ENCODE measurements at places on chromosomes 11 and 22. TPM values are rescaled to one million over a fixed set of nuclear protein-coding genes. Genes with fewer than 3 reads are reported as not detected.

BRSK2 gene
- 0.84 TPM for total RNA-seq

TCN2 gene
- 5.3 TPM for total RNA-seq

MUC5AC gene
- not detected for total RNA-seq

VSIG10L2 gene
- not detected for total RNA-seq

LSP1 gene
- 1.2 TPM for total RNA-seq

KCNJ5 gene
- not detected for total RNA-seq

CD44 gene
- total RNA-seq = 190 TPM

B3GAT1 gene
- total RNA-seq = 0.45 TPM

SYT12 gene
- total RNA-seq = 0.03 TPM

OR51I1 gene
- 2.9 TPM for total RNA-seq

NUMA1 gene
- 104 TPM for total RNA-seq

TRIM48 gene
- total RNA-seq = not detected

DNA sequence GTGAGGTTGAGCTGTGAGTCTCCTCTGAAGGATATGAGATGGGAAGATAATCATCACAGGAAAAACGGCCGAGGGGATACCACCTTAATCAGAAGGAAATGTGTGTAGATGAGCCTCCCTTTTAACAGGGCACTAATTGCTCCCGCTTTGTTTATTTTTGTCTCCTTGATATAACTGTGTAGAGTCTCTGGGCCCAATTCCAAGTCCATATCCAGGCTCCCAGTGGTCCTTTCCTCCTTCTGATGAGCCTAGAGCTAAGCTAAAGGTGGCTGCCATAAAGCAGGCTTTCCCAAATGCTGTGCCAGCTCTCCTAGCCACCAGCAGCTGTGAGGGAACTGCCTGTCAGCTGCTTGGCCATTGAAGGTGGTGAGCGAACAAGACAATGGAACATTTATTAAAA is 17.1 kb upstream of the CCDC90B start:
- DNase-seq = no peak

DNA sequence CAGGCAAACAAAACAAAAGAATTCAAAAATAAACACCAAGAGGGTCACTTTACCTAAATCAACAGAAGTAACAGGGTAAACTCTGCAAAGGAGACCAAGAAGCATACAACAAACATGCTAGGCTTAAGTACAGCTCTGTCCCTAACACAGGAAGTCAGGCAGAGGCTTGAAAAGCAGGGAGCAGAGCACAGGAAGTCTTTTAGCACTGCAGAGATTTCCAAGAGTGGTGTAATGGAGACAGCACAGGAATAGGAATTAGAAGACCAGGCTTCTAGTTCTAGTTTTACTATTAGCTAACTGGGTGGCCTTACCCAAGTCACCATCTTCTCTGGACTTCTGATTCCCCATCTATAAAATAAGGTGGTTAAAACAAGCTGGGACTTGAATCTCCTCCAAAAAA is 1.9 kb downstream of the RBFOX2 start:
- peak; percentile 41 for DNase-seq

GRCh38 chr11:8092587-8093424 is 11.8 kb downstream of the TUB start:
- peak; percentile 52 for DNase-seq

GRCh38 chr11:111476956-111477355 is 35.2 kb downstream of the BTG4 start:
- DNase-seq = no peak

GRCh38 chr11:120061036-120061760 is 76.7 kb downstream of the TRIM29 start:
- DNase-seq = peak; percentile 44

GRCh38 chr11:77967121-77967520 is 27.3 kb downstream of the INTS4 start:
- DNase-seq = no peak

DNA sequence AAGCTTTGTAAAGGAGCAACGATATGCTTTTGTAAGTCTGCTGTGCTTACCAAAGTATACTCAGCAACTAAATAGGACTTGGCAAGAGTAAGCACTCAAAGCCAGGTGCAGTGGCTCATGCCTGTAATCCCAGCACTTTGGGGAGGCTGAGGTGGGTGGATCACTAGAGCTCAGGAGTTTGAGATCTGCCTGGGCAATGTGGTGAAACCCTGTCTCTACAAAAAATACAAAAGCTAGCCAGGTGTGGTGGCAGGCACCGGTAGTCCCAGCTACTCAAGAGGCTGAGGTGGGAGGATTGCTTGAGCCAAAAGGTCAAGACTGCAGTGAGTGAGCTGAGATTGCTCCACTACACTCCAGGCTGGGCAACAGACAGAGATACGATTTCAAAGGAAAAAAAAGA is 67.5 kb downstream of the PAK1 start:
- DNase-seq = no peak

GRCh38 chr11:12411806-12412727 is 34.7 kb downstream of the PARVA start:
- peak; percentile 96 for DNase-seq

DNA sequence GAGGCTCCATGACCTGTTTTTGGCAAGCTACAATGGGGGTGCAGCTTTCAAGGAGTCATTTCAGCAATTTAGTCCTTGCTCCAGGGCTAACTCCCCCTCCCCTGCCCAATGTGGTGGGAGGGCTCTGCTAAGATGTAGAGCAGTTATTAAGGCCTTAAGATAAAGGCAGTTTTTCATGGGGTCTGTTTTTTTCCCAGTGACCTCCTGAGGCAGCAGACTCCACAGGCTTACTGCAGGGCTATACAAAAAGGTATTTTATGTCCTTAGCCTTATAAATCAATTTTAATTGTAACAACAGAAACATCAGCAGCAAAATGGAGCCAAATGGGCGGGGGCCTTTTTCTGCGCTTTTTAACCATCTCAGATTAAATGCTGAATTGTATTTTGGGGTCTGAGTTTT is 192.3 kb downstream of the KIRREL3 start:
- no peak for DNase-seq

DNA sequence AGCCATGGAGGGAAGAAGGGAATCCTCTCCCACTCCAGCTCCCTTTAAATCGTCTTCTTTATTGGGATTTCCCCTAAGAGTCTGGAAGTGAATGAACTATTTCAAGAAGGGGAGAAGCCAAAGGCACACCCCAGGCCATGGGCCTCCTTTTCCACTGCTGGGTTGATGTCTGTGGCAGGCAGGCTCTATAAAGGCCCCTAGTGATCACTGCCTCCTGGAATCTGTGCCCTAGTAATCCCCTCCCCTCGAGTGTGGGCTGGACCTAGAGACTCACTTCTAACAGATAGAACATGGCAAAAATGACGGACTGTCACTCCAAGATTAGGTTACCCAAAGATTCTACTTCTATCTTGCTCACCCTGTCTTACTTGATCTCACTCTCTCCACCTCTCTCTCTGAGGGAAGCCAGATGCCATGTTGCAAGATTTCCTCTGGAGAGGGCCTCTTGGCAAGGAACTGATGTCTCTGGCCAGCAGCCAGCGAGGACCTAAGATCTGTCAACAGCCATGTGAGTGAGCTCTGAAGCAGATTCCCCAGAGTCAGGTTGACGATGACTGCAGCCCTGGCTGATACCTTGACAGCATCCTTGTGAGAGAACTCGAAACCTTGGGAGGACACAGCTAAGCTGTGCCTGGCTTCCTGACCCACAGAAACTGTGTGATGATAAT is 444.8 kb downstream of the SOX6 start:
- DNase-seq = peak; percentile 51

DNA sequence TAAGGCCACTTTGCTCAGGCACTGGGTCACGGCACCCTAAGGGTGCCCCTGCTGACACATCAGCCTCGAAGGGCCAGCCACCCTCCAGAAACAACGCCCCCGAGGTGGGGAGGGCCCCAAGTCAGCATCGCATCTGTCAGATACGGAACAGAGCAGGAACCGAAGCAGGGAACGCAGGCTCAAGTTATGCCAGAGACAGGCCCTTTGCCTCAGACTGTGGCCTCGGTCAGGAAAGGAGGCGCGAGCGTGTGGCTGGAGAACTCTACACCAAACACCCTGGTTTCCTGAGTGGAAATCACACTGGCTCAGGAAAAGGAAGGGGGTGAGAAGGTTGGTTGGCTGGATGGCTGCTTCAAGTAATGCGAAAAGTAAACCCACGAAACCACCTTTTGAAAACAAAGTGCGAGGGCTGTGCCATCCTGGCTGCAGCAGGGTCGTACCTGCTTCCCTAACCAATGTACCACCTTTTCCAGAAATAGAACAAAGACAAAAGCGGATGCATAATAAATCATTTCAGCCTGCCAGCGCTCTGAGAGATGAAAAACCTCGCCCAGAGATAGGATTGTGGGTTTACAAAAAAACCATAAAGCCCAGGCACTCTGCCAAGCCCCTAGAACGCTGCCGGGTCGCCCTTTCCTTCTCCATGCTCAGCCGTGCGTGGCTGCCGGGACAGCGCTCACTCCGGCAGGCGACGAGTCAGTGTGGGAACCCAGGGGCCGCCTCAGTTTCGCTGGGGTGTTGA is 38.6 kb downstream of the TRMU start:
- no peak for DNase-seq

DNA sequence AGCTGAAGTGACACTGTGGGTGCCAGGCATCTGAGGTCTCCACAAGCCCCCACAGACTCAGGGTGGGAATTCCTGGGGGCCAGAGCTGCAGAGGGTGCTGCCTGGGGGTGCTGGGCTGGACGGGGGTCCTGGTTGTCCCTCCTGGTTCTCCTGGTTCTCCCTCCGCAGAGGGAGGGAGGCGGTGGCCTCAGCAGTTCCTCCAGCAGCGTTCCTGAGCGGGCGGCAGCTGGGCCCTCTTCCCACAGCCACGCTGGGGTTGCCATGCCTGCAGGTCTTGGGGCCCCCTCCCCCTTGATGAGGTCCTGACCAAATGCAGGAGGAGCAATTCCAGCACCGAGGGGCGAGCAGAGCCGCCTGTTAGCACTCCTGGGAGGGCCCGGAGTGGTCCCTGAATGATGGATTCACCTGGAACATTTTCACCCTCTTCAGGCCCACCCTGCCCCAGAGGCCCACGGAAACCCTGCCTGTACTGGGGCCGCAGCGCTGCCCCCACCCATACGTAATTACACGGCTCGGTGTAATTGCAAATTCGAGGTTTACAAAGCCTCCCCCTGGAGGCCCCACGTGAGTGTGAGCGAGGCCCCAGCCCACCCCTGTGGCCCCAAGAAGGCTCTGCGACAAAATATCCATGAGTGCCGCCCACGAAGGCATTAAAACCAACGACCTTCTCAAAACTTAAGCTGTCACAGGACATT is 635 bp downstream of the C11orf21 start:
- DNase-seq = no peak

DNA sequence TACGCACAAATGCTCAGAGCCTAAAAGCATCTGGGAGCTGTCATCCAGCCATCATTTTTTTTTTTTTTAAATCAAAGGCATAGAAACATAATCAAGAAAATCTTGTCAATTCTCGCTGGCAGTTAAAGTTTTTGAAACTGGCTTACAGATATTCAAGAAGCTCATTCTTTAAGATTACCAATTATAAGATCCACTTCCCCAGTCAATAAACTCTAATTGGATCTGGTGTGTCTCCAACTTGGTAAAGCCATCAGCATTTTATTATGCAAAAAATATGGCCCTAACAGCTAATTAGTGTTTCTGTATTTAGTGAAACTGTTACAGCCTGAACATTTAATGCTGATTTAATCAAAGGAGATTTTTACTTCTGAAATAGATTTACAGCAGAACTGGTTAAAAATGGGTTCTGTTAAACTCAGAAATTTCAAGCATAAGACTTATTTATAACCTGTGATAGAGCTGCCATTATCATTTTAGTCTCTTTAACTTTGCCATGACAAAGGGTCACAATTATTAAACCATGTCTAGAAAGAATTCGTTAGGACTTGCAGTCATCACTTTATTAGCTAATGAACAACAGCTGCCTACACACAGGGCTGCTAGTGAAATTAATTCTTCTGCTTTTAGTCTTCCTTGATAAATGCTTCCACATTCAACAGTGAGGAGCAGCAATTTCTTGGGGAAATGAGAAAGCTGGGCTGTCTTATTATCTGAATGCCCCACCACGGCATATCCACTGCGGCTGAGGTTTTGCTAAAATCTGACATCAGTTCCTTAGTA is 176.4 kb upstream of the PITPNB start:
- no peak for DNase-seq

Measured in HT1080 (cell line).